ENCODE measurements at places on chromosomes 6 and 20.

GRCh38 chr6:71181565-71181964 lies 107.0 kb upstream of the OGFRL1 start:
- no peak for DNase-seq

GRCh38 chr6:1535295-1535694 lies 74.4 kb upstream of the FOXC1 start:
- DNase-seq, result peak; percentile 53

GRCh38 chr6:138966870-138967269 lies 21.2 kb downstream of the REPS1 start:
- no peak for DNase-seq

GRCh38 chr6:33116841-33117711 lies 41.3 kb downstream of the HLA-DPB1 start:
- peak; percentile 12 for DNase-seq

DNA sequence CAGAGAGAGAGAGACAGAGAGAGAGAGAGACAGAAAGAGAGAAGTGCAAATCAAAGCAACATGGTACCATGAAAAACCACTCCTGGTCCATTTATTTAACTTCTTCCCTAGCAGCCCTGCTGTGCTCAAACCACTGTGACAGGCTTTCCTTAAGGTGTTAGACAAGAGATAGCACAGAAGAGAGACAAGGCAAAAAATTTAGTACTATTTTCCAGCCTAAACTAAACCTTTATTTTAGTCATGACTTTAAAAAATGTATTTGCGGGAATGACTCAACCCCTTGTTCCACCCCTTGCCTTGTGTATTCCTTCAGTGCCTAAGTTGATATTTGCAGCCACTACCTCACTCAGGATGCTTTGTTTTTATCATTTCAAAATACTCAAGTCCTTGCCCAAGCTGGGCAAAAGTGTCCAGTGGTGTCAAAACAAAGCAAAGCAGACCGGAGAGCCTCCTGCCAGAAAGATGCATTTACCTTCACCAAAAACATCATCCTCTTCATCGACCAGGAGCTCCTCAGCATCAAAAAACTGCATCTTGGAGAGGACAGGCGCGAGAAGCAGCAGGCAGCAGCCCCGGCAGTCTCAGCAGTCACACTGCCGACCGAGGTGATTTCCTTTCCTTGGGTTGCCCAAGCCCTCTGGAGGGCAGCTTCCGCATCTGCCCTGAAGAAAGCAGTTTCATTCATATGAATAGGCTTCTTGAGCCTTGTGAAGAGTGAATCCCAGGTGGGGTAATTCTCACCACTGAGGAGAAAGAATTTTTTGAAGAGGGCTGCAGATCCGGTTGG lies at the start of gene RIPOR2:
Gene RIPOR2, minus strand, starts transcription at position 595 of the 787 bp plus-strand sequence. Its CDS starts 62 bp downstream, at position 533.
- DNase-seq, result peak; percentile 77

All from activated CD4-positive, alpha-beta T cell treated with anti-CD3 and anti-CD28 coated beads for 48 hours (primary cell).